HT-29 (cell line): ENCODE measurements at places on chromosomes 2 and 18. TPM values are rescaled to one million over a fixed set of nuclear protein-coding genes. Genes with fewer than 3 reads are reported as not detected.

GRCh38 chr2:236525411-236525997 lies 44.1 kb upstream of the ACKR3 start:
- no peak for DNase-seq

GRCh38 chr2:144983107-144983506 lies 463.2 kb upstream of the ZEB2 start:
- no peak for DNase-seq

DNA sequence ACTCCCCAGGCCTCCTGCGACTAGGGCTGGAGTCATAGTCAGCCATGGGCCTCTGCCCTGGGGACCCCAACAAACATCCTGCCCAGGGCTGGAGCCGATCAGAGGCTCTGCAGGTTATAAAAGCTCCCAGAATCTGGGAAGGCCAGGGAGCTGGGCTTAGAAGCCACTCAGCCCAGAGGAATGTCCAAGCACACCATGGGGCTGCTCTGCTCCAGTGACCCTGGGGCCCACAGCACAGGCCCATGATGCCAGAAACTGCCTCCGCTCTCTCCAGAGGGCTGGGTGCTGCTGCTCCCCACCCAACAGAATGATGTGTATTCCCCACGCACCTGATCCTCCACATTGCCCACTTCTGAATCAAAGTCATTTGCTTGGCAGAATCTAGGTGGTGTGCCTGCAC lies 88.5 kb downstream of the ARMC9 start:
- no peak for DNase-seq

- DNase-seq, result no peak
Observed at GRCh38 chr2:165240916-165241315, 1.7 kb downstream of the SCN2A start.

GLI2 gene
- 0.31 and 8.7 TPM in 2 replicates for total RNA-seq

GKN1 gene
- not detected in 2 replicates for total RNA-seq

ANKZF1 gene
- 41.0 and 43.4 TPM in 2 replicates for total RNA-seq
